ENCODE measurements at places on chromosomes 7 and 10.

DNA sequence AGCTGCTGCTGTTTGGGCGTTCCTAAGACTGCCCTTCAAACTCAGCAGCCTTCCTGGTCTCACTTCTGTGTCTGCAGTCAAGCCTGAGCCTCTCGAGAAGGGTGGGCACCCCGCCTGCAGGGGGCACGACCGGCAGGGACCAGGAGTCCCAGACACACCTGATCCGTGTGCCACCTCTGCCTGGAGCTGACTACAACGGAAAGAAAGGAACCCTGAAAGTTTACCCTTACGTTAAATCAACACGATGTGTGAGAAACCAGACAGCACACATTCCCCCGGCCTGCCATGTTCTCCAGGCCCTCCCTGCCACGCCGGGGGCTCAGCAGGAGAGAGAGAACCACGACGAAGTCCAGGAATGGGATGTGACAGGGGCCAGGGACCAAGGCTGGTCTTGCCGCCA, 5.0 kb downstream of the MAD1L1 start:
- no peak for DNase-seq

DNA sequence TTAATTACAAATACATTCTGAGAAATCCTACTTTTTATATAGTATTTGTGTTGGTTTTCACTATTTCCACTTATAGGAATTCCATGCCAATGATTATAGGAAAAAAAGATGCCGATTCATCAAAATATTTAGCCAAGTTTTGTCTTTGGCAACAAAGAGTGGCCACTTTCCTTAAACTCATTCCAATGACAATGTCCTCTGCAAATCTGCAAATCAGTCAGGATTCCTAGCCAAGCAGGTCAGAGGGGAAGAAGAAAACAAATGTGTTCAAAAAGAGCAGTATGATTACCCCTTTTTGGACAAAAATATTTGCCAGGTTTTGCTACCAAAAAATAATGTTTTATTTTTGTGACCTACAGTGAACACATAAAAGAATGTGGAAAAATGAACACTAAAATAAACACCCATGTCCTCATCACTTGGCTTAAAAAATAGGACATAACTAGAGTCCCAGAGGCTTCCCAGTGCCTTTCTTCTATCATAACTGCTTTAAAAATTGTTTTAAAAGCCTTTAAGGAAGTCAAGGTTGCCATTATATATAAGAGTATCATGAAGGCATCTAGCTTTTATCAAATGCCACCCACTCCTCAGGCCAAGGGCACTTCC, 125.9 kb downstream of the ADAM12 start:
- DNase-seq, result no peak

DNA sequence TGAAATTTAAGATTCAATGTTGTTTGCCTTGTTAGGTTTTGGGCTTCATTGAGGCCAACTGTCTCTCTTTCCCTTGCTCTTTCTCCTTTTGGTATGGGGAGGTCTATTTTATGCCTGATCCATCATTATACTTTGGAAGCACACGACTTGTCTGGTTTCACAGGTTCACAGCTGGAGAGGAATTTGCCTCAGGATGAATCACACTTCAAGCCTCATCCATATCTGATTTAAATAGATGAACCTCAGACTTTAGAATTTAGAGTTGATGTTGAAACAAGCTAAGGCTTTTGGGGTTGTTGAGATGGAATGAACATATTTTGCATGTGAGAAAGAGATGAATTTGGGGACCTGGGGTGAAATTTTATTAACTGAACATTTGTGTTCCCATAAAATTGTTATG, 150.5 kb upstream of the IGFBP3 start:
- no peak for DNase-seq

DNA sequence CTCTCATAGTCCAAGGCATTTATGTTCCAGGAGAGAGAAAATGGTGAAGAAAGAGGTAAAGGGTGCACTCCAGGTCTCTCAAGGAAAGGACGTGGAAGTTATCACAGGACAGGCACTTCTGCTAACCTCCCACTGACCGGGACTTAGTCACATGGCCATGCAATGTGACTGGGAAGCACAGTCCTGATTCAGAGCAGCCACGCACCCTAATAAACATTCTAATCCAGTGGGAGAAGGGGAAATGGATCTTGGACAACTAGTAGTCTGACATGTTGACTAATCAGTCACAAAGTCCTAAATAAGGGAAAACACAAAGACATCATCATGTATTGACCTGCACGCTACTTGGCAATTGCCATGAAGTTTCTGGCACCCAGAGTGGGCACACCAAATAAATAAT, 417.5 kb upstream of the ZMIZ1 start:
- DNase-seq, result no peak

DNA sequence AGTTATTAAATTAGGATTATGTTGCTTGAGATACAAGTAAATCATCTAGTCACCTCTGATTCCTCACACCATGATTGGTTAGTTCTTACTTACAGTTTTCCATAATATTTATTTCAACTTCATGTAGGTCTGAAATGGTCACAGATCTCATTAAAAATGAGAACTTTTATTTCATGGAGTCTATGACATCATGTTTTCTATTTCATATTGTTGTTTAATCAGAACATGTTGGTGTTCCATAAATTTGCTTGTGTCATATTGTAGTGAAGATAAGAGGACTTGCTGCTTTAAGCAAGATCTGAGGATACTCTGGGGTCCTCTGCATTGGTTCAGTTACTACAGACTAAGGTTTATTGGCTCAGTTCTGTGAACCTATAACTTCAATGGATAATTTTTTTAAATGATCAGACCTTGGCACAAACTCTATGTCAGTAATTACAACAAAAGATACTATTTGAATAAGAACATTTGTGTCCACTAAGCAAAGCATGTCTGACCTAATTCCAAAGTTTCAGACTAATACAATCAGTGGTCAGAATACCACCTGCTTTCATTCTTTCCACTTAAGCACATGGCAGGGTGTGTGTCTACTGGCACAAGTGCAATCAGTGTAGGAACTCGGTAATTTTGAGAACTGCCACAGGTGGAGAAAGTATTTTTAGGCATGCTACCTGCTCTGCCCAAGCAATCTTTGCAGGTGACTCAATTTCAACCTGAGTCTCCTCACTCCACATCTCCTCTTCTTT, 68.5 kb downstream of the CCDC71L start:
- DNase-seq, result no peak

DNA sequence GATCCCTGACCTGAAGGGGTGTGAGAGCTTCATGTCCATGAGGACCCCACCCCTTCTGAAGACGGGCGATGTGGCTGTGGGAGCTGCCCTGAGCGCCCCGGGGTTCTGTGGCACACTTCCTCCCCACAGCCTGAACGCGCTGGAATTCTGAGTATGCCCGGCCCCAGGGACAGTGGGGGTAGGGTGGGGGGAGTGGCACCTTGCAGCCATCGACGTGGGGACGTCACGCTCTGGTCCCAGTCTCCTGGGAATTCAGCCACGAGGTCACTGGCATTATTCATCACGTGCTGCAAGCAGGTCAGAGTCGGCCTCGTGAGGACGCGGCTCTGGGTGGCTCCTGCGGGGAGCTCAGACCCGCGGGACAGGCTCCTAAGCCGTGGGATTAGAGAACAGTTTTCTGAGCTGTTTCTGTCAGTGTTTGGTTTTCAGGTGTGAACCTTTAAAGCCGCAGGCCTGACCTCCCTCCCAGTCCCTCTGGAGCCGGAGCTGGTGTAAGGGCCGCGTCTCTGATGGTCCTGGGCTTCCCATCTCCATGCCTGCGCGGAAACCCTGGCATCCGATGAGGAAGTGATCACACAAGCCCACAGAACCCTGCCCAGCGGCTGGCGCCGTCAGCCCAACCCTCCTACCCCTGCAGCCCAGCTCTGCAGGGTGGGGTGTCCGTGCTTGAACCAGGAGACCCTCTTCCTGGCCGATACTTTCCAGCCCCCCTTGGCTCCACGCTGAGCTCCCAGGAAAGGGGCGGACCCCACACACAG, 16.1 kb downstream of the GPR146 start:
- DNase-seq, result no peak

- DNase-seq, result no peak
These were observed 69.0 kb upstream of the SAMD8 start for GRCh38 chr10:75042292-75042974.

DNA sequence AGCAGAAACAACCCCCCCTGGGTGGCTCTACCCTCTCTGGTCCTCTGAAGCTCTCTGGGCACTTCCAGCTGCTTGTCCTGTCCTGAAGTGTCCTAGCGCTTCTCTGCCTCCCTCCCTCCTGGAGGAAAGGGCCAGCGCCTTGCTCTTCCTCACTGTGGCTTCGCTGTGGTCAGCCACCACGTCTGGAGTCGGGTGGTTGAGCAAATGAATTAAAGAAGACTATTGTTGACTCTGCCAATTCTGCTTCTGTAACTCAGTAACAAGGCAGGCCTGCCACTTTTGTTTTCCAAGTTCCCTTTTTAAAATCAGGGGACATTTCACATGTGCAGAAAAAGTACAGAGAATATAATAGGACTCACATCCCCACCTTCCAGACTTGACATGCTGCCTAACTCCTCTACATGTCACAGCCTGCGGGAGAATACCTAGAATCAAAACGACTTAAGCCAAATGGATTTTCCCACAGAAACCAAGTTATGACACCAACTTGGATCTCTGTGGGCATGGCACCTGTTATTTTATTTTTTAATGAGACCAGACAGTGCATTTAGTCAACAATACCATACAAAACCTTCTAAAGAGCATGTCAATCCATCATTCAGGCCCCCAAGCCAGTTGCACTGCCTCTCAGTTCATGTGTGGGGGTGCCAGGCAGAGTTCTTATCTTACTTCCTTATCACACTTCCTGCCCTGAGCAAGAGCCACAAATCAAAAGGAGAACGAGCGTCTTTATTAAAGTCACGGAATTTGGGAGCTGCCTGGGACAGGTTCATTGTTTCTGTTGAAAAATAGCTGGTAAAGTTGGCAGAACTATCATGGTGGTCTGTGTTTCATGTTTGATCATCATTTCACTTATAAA, 6.8 kb downstream of the FFAR4 start:
- no peak for DNase-seq

- no peak for DNase-seq
These were observed 61.2 kb downstream of the SEMA3D start for GRCh38 chr7:85125651-85126131.

DNA sequence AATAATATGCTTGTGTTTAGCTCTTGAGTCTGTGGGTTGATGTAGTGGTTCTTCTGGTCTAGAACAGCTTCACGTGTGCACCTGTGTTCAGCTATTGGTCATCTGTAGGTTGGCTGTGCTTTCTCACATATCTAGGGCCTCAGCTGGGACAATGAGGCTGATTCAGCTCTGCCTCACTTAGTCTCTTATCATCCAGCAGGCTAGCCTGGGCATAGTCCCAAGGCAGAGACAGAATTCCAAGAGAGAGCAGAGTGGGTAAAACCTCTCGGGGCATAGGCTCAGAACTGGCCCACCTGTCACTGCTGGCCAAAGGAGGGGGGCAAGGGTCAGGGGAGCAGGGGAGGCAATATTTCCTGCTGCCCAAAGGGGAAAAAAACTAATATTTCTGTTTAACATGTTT, 32.0 kb upstream of the MXI1 start:
- DNase-seq, result no peak

- no peak for DNase-seq
These were observed 953.0 kb upstream of the ZWINT start for GRCh38 chr10:57314046-57314445.

GRCh38 chr10:110008518-110009339, 945 bp downstream of the ADD3 start:
- DNase-seq, result no peak

GRCh38 chr10:37479469-37479868, 354.1 kb downstream of the ANKRD30A start:
- no peak for DNase-seq

DNA sequence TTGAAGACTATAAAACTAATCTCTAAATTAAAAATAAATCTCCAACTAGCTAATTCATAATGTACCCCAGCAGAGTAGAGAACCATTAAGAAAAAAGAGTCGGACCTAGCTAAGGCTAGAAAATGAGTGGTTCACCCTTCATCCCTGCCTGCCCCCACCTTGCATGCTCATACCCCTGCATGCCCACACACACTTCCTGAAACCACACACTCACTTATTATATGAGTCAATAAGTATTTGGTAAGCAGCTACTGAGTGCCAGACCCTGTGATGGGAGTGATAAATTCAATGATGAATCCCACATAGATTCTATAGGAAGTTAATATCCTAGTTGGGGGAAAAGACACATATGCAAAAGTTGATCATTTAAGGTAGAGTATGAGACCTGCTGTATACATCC, 152.9 kb upstream of the INHBA start:
- no peak for DNase-seq

- DNase-seq, result no peak
These were observed 46.7 kb downstream of the ZNF777 start for GRCh38 chr7:149414171-149414570.

GRCh38 chr7:101819913-101820522, 2.6 kb downstream of the CUX1 start:
- DNase-seq, result no peak

GRCh38 chr10:12617191-12618175, 268.1 kb downstream of the CAMK1D start:
- DNase-seq, result no peak

DNA sequence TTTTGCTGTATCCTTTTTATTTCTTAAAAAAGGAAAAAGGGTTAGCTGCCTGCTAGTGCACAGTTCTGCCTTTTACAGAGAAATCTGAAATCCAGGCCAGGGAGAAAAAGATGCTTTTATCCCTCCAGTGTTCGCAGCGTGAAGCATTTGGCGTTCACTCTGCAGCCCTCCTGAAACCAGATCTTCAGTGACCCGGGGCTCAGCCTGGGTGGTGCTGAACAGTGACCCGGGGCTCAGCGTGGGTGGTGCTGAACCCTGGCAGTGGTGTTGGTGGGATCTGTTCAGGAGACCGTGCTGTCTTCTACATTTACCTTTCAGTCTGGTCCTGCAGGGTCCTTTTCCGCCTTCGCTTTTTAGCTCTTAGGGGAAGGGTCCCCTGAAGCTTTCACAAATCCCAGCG, 164.7 kb upstream of the KLF6 start:
- DNase-seq, result no peak

GRCh38 chr10:52261362-52261761, 52.7 kb upstream of the DKK1 start:
- no peak for DNase-seq

- no peak for DNase-seq
These were observed 286.7 kb downstream of the CACNA2D1 start for GRCh38 chr7:82156893-82157292.

DNA sequence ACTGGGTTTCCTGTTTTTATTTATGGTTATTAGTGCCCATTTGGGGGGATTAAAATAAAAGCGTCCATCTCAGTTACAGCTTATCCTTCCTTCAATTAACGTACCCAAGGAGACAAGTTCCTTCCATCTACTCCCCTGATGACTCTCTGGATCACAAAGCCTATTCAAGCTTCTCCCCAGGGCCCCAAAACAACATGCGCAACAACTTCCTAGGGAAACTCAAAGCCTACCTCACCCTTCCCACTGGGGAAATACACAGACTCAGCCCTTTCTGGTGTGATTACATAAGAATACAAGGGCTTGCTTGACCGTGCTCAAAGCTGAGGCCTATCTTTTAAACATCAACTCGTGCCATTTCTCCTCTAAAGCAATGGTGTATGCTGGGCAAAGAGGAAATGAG, 112.4 kb downstream of the CDK6 start:
- DNase-seq, result no peak

DNA sequence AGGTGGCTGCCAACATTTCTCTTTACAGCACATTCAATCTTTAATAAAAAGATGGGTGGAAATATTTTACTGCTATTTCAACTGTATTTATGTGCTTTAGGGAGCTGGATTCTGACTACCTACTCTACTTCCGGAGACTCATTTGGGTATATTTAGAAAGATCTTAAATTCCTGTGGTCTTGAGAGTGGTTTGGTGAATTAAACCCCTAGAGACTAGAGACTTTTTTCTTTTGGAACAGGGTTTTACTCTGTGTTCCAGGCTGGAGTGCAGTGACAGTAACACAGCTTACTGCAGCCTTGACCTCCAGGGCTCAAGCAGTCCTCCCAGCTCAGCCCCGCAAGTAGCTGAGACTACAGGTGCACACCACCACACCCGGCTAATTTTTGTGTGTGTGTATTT, 79.0 kb upstream of the HABP2 start:
- no peak for DNase-seq
